ENCODE measurements at places on chromosomes 1 and 21.
A peak's percentile ranks its signal among the peaks of the same experiment; 100 is the strongest.

DNA sequence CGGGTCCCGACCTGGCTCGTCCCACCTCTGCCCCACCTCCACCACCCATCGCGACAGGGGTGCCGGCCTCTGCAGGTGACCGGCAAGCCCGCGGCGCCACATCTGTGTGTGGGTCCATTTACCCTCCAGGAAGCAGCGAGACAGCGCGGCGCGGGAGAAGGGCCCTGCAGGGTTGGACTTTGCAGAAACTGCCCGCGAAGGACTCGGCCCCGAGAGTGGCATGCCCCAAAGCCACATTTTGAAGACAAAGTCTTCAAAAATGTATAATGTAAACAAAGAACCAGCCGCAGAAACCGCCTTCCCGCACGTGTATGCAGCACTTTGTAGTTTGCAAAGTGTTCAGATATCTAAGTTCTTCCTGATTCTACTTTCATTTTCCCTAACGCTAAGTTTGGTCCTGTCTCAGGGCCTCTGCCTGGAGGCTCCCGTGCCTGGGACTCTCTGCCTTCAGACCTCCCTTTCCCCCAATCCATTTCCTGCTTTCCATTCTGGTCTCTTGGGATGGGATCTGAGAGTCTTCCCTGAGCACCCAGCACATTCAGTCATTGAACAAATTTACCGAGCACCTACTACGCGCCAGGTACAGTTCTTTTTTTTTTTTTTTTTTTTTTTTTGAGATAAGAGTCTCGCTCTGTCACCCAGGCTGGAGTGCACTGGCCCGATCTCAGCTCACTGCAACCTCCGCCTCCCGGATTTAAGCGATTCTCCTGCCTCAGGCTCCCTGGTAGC, 524 bp upstream of the TMCO4 start:
- DNase-seq, result peak; percentile 72

- no peak for DNase-seq
Observed at GRCh38 chr1:119910618-119911017, 14.3 kb upstream of the ADAM30 start.

DNA sequence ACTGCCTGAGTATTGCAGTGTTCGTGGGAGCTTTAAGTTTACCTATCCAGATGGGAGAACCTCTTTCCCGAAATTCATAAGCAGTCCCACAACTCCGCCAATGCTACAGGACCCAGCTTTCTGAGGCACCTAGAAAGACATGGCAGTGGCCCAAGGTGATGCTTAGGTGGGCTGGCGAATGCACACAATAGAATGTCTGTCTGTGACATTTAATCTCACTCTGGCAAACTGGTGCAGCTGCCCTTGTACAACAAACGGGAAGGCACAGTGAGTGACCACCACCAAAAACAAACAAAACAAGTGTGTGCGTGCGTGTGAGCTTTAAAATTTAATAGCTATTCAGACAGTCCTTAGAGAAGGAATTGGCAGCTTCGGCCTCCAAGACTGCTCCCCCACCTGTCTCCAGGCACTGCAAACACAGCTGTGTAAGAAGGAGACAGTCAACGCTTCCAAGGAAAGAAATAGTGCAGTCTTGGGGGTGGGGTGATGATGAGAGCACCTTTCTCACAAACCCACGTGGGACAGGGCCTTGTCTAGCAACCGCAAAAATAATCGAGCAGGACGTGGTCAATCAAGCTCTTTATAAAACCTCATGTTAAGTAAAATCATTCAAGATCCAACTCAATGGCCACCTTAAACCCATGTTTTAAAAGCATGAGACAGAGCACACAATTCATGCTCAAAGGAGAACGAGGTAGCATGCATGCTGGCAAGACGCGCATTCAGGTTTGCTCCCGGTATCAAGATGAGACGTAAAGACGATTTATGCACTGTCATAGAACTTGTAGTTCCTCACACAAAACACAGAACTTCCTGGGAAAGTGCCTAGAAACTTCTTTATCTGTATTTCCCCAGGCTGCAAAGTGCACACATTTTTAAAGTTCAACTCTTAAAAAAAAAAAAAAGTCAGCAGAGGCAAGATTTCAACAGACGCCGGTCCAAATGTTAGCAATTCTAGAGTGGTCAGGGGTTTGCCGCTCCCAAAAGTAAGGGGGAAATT, 84.1 kb downstream of the TM2D1 start:
- DNase-seq, result no peak

DNA sequence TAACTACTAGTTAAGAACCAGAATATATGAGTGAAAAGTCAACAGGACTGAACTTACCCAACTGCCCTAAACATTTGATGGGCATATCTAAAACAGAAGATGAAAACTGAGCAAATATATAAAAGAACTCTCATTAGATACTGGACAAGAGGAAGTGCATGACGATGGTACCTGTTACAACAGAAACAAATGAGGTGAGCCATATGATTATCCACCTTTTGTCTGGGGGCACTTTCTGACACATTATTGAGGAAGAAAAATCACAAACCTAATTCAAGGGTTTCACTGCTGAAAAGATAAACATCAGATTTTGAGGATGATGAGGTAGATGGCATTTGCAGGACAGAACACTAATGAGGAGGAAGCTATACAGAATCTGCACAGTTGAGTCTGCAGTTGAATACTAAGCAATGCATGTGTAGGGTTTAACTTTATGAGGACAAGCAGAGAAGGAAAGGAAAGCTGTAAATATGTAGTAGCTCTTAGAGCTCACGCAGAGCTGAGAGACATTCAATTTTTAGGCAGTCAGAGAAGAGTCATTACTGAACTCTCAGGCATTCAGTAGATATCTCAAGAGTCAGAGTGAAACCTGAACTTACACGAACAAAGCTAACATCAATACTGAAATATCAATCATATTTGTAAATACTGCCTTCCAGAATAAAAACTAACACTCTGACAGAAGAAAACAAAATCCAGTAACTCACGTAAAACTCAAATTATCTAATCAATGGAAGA, 262.1 kb downstream of the AKT3 start:
- no peak for DNase-seq

GRCh38 chr1:68322096-68322495, 89.8 kb upstream of the WLS start:
- DNase-seq, result no peak

DNA sequence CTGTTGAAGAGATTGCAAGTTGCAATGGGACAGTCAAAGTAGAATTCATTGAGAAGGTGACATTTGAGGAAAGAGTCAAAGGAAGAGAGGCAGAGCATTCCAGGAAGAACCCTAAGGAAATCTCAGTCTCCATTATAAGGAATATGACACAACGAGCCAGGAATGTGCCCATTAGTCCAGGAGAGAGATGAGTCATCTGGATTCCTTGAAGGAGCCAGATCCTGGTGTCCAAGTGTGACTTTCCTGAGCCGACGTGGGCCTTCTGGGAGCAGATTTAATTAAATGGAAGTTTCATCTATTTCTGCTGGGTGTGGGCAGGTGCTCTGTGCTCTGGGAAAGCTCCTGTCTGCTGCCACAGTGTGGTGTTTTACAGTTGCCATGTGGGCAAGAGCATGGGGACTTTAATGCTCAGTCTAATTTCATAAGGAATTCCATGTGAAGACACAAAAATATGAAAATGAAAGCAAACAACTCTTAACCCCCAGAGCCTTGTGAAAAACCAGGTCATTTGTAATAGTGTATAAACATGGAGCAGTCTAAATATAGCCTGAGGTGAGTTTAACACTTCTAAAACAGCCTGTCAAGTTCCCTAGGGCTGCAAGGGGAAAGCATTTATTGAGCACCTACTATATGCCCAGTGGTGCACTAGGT, 111.4 kb upstream of the ARTN start:
- DNase-seq, result no peak

DNA sequence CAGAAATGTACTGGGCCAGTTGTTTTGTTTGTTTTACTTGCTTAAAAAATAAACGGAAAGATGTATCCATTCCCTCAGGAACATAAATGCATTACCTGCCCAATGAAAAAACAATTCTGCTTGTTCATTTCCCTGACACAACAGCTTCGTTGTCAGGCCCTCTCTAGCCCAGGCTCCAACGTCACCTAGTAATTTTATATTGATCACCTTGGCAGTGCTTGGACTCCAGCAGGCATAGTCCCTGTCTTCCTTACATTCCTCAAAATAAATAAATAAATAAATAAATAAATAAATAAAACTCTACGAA, 1.2 kb downstream of the CEP170 start:
- DNase-seq, result no peak

GRCh38 chr1:1360506-1361169, 2.3 kb upstream of the MXRA8 start:
- no peak for DNase-seq

DNA sequence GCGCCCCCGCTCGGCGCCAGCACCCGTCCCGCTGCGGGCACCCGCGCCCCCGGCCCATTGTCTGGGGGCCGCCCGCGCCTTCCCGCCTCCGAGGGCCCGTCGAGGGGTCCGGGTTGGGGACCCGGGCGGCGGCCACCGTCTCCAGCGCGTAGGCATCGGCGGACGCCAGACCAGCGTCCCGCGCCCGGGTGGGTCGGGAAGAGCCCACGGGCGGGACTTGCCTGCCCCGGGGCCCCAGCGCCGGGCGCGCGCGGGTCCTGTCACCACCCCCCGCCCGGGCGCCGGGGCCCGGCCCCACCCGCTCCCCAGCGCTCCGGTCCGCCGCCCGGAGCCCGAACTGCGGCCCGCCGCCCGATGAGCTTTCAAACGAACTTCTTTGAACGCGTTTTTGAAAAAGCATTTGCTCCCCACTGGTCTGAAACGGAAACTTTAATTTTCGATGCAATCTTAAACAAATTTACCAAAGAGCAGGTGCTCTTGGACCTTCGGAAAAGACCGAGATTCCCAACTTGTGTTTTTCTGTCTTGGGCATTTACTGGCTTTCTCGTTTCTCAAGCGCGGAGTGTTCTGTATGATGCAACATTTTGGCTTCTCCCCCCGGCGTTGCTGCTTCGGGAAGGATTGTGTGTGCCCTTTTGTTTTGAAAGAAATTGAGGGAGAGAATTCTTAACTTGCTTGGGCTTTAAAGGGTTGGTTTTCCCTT, 615 bp downstream of the CLIC4 start:
- DNase-seq, result peak; percentile 50

DNA sequence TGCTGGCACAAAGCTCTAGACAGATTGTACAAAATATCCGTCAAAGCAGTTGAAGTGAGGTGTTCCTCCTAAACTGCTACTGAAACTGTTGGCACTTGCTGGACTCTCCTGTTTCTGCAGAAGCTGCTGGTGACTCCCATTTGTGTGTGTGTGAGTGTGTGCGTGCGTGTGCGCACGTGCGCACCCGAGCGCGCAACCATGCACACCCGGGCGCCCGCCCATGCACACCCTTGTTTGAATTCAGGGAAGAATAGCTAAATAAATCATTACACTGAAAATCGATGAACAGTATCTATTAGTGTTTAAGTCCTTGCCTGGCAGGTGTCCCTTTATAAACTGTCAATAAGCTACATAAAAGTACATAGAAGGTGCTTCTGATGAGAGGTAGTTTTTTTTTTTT, 156.4 kb upstream of the B3GALT2 start:
- no peak for DNase-seq

GRCh38 chr1:112544751-112545150, 36.0 kb downstream of the WNT2B start:
- no peak for DNase-seq

DNA sequence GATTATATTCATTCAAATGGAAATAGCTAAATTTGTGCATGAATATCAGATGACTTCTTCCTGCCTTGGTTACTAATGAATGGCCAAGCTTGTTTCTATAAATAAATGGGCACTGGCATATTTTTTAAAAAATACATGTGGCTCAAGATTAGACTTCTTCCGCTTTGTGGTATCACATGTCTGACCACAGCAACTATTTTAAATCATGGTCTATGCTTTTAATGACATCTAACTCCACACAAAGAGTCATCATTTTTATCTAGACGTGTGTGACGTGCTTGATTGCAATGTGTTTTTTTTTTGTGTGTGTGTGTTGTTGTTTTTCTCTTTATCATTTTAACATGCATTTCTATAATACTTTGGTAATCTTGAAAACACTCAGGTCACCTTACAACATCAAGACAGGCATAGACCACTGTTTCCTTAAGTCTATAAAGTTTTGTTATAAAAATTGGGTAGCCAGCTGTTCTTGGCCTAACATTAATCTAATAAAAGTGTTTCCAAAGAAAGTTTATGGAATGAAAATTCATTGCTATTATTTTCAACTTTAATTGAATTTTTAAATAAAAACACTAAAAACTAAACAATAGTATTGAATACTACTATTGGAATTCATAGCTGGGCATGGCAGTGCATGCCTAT, 29.5 kb downstream of the RGS1 start:
- DNase-seq, result no peak

DNA sequence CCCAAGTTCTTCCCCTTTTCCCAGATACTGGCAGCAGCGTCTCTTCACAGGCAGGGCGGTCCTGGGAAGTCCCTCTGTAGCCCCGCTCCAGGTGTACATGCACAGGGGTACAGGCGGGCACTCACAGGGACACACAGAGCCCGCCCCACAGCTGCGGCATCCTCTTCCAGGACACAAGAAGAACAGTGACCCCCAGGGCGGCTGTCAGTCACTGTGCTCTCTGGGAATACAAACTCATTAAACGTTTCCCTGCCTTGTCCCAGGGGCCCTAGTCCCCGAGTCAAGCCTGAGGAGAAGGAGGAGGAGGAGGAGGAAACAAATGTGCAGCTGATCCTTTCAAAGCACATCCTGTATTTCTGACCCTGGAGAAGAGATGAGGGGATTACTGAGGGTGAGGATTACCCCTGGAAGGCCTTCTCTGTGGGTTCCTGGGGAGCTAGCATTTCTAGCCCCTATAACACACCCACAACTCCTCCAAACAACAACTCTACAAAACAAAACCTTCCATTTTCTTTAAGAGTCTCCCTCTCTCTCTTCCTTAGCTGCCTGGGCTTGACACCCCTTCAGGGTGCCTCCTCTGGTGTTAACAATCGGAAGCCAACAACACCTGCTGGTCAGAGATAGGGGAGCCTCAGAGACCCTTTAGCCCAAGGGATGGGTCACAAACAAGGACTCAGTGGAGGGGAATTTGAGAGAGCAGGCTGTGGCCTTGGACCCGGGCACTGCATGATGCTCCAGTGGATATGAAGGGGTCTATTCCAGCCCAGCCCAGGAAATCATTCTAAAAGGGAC, 28.4 kb upstream of the DMBX1 start:
- no peak for DNase-seq

GRCh38 chr1:93180723-93181613, at the start of gene CCDC18:
TSS of gene CCDC18 (plus strand) at chr1:93180724. CDS start at chr1:93183362, 2,638 bp downstream.
- DNase-seq, result no peak

DNA sequence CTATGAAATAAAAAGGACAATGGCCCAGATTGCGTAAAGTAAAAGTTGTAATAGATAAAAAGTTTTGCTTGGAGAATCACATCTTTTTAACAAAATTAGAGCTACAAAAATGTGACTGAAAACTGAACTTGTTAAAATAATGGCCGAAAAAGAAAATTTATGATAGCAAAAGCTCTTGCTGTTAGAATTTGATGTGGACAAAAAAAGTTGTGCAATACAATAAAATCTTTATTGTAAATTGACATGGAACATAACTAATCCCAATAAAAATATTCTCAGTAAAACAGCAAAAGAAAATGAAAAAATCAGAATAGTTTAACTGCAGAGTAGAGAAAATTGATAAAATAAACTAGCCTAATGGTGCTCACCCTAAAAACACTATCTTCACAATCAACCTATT, 11.4 kb upstream of the CAMSAP2 start:
- no peak for DNase-seq
